ENCODE measurements at places on chromosomes 2 and 18.

DNA sequence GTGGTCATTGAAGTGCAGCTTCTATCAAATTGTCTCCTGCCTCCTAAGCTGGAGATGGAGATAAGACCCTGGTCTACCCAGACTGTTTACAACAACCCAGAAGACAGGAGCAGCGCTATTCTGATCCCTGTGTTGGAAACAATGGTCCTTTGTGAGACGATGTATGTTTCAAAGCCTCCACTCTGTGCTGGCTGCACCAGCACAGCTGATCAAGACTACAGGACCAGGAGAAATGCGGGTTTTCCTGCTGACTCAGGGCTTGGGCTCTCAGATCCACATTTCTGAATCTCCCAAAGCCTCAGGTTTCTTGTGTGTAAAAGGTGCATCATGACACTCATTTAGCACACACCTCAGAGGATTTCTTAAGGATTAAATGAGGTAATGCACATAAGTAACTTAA lies 92.0 kb downstream of the POU3F3 start:
- DNase-seq, result no peak

DNA sequence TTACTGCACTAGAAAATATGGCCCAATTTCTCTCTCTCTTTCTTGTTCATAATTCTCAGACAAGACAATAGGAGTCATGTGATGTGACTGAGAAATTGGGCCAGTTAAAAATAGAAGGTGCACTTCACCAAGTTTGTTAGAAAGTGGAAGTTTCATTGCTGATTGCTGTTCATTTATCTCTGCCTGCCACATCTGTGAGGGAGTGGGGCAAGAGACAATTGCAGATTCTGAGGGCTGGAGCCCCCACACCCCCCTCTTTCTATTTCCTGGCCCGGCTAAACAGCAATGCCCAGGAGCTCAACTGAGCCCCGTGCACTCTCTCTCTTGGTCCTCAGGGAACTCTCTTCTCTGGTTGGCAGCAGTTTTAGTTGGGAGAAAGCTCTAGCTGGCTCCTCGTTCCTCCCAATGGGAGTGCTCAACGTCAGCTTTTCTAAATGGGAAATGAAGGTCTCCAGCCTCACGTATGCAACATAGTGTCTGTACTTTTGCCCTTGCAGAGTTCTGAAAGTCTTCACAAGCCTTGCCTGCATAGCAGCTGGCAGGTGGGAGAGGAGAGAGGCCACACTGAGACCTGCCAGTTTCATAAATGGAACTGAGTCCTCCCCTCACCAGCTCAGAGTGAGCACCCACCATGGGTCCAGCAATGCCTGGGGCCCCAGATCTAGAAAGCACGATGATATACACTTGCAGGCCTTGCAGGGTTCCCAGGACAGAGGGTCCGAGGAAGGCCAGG lies 115.7 kb downstream of the MYCN start:
- no peak for DNase-seq

DNA sequence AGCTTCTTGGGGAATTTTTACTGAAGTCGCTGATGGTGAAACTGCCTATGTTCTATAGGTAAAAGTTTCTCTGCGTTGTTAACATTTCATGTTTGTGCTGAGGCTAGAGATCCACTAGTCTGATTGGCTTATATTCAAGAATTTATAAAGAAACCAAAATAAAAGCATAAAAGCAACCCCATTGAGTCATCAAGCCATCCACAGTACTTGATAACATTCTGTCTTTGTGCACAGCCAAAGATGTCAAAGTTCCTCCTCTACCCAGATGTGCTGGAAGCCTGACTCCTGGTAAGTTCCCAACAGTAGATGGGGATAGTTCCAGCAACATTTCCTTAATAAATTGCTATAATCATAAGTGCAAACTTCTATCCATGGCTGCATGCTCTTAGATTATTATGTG lies 107.8 kb downstream of the TANC1 start:
- no peak for DNase-seq

GRCh38 chr2:38438883-38439612 lies 62.0 kb upstream of the ATL2 start:
- no peak for DNase-seq

- DNase-seq, result no peak
These were observed 2.1 kb upstream of the SIX3 start for GRCh38 chr2:44939106-44940048.

DNA sequence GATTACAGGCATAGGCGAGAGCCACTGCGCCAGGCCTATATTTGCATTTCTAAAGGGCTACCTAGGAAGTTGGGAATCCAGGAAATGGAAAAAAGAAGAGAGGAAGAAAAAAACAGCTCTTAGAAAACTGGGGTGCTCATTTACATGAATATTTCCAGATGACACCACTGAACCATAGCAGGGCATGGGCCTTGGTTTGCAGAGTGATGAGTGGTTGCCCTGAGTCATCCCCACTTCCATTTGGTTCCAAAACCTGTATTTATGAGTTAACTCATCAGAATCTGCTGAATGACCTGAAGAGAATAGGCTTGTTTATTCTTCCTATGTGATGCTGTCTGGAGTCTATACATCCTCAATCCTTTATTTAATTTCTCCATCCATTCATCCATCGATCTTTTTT lies 36.2 kb downstream of the EHD3 start:
- peak; percentile 62 for DNase-seq

- DNase-seq, result no peak
These were observed 13.2 kb downstream of the MFSD2B start for GRCh38 chr2:24022975-24023575.

DNA sequence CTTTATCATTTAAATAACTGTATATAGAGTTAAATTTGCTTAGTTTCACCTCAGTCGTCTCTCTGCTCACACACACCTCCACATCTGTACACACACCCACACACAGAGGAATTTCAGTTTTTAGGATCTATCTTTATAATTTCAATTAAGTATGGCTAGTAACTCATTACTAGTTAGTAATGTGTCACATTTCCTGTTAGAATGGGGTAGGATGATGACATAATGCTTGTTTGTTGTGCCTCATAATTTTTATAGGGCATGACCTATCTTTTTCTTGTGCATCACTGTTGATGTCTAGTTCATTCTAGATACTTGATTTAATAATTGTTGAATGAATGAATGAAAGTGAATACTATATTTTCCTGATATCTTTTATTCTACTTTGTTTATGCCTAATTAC lies 108.6 kb downstream of the AGPS start:
- DNase-seq, result no peak

Measured in kidney glomerular epithelial cell (primary cell).